Urothelium cell line (cell line): ENCODE measurements at places on chromosomes 16 and 17.

DNA sequence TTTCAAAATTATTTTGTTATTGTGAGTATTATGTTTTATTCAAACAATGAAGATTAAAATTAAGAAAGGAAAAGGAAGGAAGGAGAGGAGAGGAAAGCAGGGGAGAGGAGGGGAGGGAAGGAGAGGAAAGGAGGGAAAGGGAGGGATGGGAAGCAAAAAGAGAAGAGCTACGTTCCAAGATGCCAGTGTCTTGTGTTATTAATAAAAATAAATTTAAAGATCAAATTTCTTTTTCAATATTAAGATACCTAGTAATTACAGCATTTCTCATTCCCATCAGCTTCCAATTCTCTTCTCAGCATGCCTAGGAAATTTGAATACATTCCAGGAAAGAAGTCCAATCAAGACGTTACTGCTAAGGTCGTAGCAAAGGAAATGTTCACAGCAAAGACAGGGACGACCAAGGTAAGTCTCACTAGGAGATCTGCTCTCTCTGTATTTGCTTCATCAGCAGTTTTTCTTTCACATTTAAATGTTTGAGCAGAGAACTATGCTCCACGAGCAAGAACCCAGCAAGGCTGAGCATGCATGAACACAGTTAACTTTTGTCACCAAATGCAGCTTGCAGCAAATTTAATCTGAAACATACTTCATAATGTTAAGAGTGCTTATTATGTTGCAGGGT is 63.3 kb upstream of the HLF start:
- no peak for DNase-seq

DNA sequence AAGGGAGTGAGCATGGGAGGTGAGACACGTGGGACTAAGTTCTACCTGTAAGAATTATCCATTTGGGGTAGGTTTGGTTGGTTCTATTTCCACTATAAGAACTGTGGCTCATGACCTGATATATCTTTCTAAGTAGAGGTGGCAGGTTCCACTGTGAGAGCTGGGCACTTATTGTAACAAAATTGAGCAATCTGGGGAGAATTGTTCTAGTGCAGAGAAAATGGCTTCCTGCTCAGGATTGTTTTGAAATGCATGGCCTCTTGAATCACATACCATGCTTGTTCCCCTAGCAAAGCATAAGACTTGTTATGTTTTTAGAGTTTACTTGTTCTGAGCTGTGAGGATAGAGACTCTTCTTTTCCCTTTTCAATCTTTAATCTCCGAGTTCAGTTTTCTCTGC is 125.9 kb downstream of the MAP2K6 start:
- DNase-seq, result no peak

- no peak for DNase-seq
These were observed 7.6 kb upstream of the PHF12 start for GRCh38 chr17:28958820-28959455.

- peak; percentile 18 for DNase-seq
These were observed 115.1 kb downstream of the MRTFB start for GRCh38 chr16:14186007-14186794.

DNA sequence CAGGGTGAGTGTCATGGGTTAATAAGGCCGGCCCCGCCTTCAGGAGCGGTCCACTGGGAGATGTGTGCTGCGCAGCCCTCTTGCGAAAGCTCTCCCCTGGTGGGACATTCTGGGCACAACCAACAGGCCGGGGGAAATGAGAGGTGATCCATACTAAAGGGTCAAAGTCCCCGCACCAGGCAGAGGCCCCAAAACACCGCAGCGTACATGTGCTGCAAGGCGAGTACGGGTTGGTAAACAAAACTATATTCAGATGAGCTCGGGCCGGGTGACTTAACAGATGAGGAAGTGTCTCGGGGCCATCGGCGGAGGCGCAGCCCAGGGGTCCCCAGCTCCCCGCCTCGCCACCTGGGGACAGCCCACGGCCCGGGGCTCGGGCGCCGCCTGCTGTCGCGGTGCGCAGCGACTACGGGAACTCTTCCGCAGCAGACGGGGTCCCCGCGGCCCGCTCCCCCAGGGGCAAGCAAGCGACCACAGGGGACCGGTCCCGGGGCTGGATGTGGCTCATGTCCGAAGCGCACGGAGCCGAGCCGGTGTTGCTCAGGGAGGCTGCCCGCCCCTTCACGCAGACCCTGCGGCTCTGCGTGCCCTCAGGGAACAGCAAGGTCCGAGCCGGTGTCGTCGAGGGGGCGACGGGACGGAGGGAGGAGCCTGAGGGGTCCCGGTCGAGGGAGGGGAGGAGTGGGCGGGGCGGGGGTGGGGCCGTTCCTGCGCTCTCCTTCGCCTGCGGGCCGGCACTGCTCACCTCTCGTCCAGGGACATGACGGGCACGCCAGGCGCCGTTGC is at the start of gene RAB37:
RAB37 (plus strand) TSS at position 744 of the 786 bp plus-strand sequence; CDS start at position 761, 17 bp downstream.
- DNase-seq, result no peak

DNA sequence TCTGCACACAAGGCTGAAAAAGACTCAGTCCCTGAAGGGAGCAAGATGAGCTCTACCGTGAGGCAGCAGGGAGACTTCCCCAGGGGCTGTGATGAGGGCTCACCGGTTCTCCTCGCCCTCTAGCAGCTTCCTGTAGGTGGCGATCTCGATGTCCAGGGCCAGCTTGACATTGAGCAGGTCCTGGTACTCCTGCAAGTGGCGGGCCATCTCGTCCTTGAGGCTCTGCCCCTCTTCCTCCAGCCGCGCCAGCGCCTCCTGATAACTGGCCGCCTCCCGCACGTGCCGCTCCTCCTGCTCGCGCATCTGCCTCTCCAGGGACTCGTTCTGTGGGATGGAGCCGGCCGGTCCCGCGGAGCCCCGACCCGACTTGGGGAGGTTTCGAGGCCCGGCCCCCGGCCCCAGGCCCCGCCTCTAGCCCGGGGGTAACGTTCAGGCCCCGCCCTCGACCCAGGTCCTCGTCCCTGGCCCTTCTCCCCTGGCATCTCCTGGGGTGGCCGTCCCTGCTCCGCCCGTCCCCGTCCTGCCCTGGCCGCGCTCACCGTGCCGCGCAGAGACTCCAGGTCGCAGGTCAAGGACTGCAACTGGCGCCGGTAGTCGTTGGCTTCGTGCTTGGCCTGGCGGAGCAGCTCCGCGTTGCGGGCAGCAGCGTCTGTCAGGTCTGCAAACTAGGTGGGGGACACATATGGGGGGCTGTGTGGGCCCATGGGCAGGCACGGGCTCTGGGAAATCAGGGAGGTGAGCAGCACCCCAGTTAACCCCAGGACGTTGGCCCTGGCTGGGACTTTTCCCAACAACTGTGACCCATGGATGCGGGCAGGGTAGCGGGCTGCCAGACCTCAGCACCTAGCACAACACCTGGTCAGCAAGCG is 3.9 kb downstream of the GFAP start:
- no peak for DNase-seq

DNA sequence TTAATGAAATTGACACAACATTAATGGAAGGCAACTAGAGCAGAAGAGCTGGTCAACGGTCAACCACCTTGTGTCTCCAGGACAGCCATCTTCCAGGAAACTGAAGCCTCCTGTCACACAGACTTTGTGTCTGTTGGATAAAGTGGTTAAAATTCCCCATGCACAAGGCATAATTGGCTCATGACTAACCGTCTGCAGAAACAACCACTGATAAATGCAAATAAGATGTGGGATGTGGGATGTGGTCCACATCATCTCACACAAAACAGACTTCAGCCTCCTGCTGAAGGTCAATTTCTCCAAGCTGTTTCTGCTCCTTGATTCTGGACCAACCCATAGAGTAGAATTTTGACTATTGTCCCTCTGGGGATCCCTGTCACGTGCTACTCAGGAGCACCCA is 26.9 kb upstream of the XYLT1 start:
- DNase-seq, result no peak

GRCh38 chr17:7190276-7190917 is 11.2 kb upstream of the ASGR1 start:
- no peak for DNase-seq

- no peak for DNase-seq
These were observed 488 bp upstream of the HAP1 start for GRCh38 chr17:41734949-41735313.

GRCh38 chr16:88062341-88063210 is 111.3 kb downstream of the BANP start:
- no peak for DNase-seq

DNA sequence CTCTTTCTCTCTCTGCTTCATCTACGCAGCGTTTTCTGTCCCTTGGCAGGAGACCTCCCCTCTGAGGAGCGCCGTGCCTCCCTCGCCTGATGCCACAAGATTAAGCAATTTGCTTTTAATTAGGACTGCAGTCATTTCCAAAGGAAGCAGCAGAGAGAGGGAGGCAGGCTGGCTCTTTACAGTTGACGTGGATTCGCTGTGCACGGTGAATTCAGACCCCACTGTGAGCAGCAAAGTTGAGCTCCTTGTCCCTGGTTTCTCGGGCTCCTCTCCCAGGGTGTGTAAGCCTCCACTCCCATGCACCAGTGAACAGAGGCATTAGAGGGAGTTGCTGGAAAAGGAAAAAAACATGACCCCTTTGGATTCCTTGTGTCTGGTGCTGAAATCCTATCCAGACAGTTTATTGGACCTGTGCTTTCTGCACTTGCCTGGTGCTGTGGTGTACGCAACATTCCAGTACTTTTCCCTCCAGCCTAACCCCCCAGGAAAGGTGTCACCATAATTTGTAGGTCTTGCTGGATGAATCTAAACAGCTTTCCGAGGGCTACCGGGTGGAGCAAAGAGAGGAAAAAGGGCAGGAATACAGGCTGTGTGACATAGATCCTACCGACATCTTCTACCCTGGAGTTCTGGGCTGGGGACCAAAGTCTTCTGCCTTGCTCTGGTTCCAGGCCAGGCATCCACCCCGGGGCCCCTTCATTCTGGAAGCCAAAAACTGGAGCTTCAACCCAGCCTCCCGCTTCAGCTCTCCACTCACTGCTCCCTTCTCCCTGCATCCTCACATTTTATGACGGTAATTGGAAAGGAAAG is 171.0 kb downstream of the MAF start:
- no peak for DNase-seq

DNA sequence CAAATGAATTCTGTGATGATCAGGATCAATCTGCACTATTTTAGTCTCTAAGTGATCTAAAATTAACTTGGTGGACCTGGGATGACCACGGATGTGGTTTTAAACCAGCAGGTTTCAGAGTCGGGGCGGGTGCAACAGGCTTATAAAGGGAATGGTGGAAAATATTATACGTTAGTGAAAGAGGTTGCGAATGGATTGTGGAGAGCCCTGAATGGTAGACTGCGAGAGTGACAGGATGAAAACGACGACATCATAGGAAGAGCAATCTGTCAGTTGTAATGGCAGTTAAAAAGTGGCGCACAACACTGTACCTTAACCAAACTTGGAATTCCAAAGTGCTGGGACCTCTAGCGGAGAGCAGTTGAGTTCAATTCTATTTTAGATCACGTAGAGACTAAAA is 1.2 kb upstream of the CYB5B start:
- no peak for DNase-seq

GRCh38 chr16:1920727-1921171 is 2.5 kb upstream of the HS3ST6 start:
- DNase-seq, result peak; percentile 72

- DNase-seq, result no peak
These were observed 139.4 kb downstream of the CCDC182 start for GRCh38 chr17:57605675-57606105.

DNA sequence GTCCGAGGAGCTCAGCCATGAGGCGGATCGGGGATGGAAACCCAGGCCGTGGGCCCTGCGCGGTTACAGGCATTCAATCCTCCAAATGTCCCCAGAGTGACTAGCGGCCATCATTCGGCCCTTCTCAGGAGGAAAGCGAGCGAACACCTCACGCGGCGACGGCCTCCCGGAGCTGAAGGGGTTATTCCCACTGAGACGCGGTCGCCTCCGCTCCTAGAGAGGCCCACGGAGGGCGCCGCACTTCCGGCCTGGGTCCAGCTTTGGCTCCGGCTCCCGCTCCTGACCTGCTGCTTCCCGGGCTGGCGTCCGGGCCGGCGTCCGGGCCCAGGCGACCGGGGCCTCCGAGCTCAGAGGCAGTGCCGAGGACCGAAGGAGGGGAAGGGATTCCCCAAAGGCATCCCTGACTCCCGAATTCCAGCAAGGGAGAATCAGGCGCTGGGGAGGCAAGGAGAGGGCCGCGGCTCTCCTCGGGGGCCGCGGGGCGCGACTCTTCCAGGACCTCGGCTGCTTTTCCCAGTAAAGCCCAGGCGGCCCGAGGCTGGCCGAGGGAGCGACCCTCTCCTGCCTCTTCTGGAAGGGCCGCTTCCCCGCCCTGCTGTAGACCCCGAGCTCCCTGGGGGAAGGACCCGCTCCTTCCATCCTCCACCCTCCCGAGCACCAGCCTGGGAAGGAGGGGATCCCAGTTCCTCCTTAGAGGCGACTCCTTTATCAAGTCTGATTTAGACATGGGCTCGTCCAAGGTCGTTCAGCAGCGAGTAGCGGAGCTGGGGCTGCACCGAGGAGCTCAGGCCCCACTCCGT is 18.6 kb upstream of the ZNF629 start:
- DNase-seq, result peak; percentile 89

DNA sequence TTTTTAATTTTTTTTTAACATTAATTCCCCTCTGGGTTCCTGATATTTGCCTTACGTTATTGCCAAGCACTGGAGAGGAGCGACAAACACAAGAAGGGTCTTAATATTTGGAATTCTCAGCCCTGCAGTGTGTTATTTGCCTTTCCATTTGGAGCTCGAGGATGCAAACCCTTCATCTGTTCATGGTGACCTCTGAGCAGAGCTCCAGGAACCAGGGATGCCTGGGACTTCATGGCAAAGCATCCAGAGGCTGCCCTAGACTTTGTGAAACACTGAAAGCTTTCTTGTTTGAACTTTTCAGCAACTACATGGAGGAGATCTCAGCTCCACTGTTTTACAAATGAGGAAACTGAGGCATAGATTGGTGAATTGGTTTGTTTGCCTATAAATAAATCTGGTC is 254.2 kb downstream of the CBLN1 start:
- no peak for DNase-seq

DNA sequence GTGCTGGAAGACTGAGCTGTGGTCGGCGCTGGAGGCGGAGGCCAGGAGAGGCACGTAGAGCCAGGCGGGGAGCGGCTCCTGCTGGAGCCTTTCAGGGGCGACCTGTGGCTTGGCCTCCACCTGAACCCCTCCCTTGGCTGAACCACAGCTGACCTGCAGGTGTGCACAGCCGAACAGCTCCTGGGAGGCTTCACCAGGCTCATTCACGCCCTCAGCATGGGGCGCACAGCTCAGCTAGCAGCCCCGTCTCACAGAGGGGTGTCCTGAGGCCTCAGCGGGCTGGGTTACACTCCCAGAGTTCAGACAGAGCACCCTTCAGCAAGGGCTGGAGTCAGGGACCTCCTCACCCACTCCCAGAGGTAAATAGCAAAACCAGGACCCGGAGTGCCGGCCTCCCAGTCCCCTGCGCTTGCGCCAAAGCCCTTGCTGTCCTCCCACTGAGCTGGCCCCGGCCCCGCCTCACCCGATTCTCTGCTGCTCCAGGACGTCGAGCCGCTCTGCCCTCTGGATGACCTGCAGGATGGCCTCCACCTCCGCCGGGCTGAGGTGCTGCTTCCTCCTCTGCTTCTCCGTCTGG is 31.7 kb downstream of the RPH3AL start:
- DNase-seq, result no peak
